ENCODE measurements at places on chromosomes 5 and 9.

- DNase-seq, result no peak
Measured at GRCh38 chr9:136594492-136594891, 48.6 kb upstream of the NOTCH1 start.

GRCh38 chr9:94097788-94098414, 13.6 kb downstream of the PTPDC1 start:
- DNase-seq, result no peak

GRCh38 chr5:137305971-137306602, 193.0 kb downstream of the SPOCK1 start:
- DNase-seq, result no peak

DNA sequence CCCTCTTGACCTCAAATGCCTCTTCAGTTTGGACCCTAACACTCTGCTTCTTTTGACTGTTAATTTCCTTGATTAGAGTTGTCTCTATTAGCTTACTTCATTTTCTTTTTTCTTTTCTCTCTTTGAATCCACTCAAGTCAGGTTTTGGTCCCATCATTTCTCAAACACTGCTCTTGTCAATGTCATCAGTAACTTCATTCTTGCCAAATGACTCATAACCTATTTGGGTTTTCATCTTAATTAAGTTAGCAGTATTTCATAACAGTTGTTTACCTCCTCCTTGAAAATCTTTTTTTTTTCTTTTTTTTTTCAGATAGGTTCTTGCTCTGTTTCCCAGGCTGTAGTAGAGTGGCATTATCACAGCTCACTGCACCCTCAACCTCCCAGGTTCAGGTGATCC, 119.6 kb downstream of the PARP8 start:
- no peak for DNase-seq

GRCh38 chr9:138099803-138100598, 222.4 kb downstream of the CACNA1B start:
- no peak for DNase-seq

DNA sequence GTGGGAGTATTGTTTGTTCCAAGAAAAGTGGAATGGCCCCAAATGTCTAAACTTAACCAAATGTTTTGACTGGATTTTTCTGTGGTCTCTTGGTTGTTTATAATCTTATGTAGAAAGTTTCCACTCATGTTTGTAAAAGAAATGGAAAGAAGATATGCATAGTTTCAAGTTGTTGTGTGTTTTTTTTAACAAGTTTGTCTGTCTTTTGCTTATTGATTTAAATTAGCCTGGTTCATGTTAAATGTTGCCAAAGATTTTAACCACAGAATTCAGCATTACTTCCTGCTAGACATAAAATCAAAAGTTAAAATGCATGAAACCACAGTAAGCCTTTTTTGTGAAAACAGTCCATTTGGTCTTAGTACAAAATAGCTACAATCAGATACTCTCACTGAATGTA, 14.0 kb downstream of the PPWD1 start:
- no peak for DNase-seq

GRCh38 chr9:89541798-89542197, 43.9 kb upstream of the SEMA4D start:
- DNase-seq, result no peak

GRCh38 chr5:59254055-59254687, 639.4 kb downstream of the PDE4D start:
- DNase-seq, result no peak

DNA sequence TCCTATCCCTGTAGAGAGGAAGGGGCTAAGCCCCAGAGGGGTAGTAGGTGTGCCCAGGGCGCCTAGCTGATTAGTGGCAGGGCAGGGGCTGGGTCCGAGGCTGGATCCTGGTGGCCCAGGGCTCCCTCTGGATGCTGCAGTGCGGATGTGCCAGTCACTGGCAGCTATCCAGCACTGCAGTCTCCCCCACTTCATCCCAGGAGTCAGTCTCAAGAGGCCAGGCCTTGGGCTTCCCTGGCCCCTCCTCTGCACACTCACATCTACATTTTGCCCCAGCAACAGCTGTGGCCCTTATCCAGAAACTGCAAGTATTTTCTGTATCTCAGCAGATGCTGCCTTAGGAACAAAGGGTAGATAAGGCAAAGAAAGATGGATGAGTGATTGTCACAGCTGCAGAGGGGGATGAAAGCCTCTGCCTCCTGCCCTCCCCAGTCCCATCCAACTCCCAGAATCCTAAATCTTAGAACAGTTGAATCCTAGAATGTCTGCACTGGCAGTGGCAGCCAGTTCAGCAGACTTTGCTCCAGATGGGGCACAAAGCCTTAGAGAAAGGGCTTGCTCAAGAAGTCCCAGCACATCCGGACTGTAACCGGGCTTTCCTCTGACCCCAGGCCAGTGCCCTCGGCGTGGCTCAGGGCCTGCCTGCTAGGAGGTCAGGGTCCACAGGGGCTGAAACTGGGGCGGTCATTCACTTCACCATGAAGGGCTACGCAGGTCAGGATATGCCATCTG, 1.6 kb downstream of the ANXA6 start:
- DNase-seq, result no peak

DNA sequence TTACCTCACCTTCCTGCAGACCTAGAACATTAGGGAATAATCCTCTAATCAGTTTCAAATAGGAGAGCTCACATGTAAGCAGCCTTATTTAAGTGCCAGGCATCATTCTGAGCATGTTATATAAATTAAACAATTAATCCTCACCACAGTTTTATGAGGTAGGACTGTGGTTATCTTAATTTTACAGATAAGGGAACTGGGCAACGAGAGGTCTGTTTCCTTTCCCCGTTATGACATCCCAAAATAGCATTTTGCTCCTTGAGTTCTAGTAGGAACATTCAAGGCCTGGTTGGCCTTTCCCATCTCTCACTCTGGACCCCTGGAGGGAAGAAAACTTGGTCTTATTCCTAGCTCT, 19.1 kb upstream of the IFNB1 start:
- DNase-seq, result no peak

- DNase-seq, result no peak
Measured at GRCh38 chr9:103364753-103365152, 369.6 kb downstream of the CYLC2 start.

DNA sequence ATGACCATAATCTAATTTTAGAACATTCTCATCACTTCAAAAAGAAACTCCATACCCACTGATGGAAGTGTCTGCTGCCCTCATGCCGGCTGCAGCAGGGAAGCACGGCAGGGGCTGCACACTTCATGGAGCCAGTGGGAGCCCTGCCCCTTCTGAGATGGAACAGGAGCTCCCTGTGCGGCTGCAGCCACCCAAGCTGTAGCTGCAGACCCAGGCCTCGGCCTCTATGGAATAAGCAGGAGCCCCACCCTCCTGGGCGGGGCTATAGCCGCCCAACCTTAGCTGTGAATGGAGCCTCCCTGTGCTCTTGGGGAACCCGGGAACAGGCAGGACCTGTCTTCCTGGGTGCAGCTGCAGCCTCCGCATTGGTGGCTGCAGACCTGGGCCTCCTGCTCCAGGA, 128.5 kb downstream of the NUDT12 start:
- DNase-seq, result peak; percentile 39

DNA sequence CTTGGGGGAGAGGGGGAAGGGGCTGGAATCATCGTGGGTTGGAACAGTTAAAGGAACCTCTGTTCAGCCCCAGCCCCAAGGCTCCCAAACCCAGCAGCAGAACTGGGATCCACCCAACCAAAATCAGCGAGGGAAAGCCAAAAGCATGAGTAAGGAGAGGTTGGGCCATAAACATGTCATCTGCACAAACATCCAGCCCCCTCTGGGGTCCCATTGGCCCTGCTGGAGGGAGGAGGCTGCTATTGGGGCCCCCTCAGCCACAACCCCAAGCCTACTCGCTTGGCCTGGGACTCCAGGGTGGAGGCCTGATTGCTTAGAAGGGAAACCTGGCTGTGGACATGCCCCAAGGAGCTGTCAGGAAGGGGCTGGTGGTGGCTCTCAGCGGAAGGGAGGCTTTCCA, 154.9 kb downstream of the FGF18 start:
- DNase-seq, result no peak

DNA sequence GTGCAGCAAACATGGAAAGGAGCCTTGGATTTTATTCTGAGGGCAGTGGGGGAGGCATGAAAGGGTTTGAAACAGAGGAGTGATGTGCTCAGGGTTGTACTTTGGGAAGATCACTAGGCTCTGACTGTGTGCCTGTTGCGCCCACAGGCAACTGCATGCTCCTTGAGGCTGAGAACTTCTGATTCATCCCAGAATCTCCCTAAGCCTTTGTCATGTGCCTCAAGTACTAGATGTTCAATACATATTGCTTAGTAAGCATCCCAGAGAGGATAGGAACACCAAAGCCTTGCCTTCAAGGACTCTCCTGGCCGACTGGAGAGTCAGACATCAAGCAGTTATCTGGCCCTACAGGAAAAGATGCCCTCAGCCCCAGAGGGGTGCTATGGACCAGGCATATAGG, 54.1 kb downstream of the ARHGEF37 start:
- DNase-seq, result no peak

DNA sequence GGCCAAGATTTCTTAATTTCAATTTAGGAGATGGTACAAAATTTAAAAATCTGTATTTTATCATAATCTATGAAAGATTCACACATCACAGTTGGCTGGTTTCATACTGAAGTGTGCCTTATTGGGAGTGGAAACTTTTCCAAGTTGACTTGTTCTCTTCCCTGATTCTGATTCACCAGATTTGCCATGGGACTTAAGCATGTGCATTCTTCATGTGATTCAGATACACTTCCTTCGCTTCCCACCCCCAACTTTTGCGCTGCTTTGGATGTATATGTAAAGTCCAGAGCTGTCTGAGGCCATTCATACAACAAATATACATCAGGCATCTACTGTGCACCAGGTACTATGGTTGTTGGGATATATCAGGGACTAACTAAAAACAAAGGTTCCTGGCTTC, 34.4 kb downstream of the CPEB4 start:
- no peak for DNase-seq
